ENCODE measurements at places on chromosomes 11 and 22.
A peak's percentile ranks its signal among the peaks of the same experiment; 100 is the strongest.

DNA sequence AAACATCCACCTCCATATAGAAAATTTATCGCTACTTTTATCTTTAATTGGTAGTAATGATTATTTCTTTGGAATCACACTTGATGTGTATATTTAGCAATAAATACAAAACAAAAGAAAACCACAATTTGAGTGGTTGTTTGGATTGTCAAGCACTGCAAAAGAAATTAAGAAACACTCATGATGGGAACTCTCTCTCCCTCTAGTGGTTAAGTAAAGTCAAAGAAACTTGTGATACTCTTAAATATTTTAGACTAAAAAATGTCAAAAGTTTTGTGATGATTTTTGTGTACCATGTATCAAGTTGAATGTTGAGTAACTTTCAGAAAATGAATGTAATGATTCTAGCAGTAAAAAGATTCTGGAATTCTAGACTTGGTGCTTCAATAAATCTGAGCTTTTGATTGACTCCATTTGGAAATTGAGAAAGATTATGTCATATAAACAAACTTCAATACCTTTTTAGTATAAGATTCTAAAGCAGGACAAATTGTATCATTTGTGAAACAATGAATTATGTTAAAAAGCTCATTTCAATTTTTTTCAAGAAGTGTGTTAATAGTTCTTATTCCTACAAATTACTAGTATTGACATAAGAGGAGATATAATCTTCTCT, 20.8 kb downstream of the MUC15 start:
- DNase-seq: no peak

- no peak for DNase-seq
Measured at GRCh38 chr22:23525510-23525909, 54.6 kb downstream of the IGLL1 start.

DNA sequence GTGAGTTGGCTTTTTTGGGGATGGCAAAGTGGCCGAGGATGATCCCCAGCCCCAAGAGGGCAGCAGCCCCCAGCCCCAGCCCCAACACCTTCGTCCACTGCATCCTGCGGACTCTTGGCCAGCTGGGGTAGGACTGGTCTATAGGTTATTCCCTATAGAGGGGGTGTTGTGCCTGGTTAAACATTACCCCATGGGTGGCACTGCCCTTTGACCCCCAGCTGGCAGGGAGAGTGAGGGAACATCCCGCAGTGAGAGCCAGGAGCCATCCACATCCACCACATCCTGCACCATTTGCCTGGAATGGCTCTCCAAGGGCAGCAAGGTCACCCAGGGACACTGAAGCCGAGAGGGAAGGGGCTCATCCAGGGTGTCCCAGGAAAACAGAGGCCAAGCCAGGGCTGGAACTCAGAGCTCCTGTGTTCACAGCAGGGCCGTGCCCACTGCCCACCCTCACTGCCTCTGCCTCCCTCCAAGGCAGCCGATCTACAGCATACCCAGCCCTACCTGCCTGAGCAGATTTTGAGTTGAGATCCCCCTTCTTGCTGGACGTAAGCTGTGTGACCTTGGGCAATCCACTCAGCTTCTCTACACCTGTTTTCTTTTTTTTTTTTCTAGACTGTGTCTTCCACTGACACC, at the start of gene NAALADL1:
Gene NAALADL1 (minus strand): TSS at position 135 of the 636 bp plus-strand sequence. CDS start 32 bp downstream, at position 103.
- DNase-seq: no peak

DNA sequence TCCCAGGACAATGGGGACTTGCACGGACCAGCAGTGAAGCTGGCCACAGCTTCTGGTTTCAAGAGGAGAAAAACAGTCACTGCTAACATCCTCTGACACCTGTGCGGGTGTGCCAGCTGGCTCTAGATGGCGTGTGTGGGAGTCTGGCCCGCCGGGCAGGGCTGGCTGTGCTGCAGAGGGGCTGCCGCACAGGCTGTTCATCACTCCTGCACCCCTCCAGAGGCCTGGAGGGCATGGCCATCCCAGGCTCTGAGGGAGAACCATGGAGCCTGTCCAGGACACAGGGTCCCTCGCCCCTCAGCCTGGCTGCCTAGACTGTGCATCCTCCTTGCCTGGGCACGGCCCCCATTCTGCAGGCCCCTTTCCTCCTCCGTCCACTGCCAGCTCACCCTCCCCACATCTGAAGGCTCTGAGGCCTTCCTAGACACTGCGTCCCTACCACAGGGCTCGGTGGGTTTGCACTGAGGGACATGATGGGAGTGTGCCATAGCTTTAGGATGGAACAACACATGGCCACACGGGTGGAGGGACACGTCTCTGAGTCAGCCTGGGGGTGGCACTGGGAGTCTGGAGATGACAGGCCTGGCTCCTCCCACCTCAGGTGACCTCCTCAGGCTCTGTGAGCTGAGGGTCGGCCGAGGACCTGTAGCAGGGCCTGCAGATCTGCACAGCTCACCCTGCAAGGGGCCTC, 42.1 kb upstream of the GNB1L start:
- no peak for DNase-seq

GRCh38 chr11:36719358-36720107, 121.5 kb upstream of the RAG2 start:
- DNase-seq: no peak

GRCh38 chr11:104619751-104620150, 278.5 kb downstream of the CASP12 start:
- no peak for DNase-seq

GRCh38 chr22:22745225-22746060, 101.0 kb downstream of the GGTLC2 start:
- DNase-seq: peak; percentile 20

DNA sequence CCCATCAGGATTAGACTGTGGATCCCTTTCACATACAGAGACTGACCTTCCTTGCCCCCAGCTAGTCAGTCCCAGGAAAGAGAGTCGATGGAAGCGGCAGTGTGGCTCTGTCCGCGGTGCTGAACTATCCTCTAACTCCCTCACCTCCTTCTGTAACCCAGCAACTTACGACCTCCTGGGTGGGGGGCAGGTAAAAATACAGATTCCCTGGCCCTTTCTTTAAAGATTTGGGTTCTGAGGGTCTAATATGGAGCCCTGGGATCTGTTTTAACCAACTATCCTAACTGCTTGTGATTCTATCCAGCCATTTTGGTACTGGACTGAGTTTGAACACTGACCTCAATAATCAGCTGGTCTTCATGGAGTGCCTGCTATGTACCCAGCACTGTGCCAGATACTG, 23.2 kb downstream of the MFNG start:
- DNase-seq: no peak

Measured in stimulated activated CD8-positive, alpha-beta memory T cell treated with anti-CD3 and anti-CD28 coated beads, Interleukin-2, amount 100 ng/mL, for 1 hour (primary cell).